HFFc6 (cell line): ENCODE measurements at places on chromosomes 6 and 20.

DNA sequence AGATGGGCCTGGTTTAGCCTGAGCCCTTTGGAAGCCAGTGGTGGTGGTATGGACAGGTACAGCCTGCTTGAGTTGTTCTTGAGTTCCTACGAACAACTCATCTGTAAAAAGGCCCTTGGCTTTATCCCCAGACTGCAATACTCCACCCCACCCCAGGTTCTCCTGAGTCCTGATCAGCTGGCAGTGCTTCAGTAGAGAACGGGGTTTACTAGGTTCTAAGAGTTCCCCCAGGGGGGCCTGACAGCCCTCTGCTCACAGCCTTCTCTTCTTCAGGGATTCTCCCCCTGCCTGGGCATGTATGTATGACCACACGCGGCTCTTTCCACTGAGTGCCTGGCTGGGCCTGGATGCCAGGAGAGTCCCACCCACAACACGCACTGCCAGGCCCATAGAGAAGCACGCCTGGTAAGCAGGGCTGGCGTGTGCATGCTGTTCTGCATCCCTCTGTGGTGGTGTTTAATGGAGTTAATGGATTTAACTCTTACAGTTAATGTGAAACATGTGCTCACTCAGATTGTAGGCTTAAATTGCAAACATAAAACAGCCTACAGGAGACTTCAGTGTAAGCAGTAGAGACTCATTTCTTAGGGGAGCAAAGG is 44.3 kb upstream of the SLC4A11 start:
- DNase-seq, result no peak

DNA sequence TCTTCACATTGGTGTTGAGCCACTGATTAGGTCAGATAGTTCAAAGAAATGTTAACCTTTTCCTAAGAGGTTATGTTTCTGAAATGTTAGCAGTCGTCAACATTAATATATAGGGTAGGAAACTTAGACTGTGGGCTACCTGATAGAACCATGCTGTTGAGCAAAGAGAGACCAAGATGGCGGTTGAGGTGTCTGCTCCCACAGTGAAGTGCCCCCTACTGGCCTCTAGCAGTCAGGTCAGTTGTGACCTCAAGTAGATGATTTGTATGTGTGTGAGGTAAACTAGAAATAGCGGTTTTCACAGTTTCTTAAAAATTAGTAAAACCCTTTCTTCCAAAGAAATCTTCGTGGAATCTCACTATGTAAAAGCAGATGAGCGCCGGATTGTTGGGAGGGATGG is 40.3 kb downstream of the MTHFD1L start:
- DNase-seq, result no peak

- no peak for DNase-seq
Observed at GRCh38 chr6:106249658-106250057, 75.9 kb downstream of the ATG5 start.

GRCh38 chr6:25192590-25193459 is 86.3 kb upstream of the CARMIL1 start:
- peak; percentile 61 for DNase-seq

DNA sequence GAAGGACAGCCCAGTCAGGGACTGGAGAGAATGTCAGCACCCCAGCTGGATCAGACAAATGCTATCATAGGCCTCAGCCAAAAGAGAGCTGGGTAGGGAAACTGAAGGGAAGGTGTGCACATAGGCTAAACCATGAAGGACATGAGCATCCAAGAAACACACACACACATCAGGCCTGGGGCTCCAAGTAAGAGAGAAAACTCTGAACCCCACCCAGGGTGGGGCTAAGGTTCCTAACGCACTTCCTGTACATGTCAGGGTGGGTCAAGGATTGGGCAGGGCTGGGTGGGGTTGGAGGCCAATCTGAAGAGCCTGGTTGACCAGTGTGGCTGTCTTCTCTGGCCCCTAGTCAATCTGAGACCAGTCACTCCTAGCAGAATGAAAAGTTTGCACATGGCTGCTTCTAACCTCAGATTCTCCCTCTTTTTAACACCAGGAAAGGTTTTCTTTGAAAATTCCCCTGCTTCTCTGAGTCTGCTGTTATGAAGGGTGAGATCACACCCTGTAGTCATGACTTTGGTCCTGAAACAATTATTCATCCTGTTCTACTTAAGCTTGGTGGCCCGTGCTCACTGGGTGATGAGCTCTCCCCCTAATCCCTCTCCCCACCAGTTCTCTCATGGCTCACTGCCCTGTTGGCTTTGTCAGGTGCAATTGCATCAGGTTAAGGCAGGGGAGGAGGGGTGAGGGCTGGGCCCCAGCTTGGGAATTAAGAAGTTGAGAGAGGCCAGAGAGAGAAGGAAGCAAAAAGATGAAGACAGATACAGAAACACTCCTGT is 88.4 kb downstream of the MAFB start:
- no peak for DNase-seq

- peak; percentile 57 for DNase-seq
Observed at GRCh38 chr6:142207265-142207877, 60.3 kb downstream of the VTA1 start.

DNA sequence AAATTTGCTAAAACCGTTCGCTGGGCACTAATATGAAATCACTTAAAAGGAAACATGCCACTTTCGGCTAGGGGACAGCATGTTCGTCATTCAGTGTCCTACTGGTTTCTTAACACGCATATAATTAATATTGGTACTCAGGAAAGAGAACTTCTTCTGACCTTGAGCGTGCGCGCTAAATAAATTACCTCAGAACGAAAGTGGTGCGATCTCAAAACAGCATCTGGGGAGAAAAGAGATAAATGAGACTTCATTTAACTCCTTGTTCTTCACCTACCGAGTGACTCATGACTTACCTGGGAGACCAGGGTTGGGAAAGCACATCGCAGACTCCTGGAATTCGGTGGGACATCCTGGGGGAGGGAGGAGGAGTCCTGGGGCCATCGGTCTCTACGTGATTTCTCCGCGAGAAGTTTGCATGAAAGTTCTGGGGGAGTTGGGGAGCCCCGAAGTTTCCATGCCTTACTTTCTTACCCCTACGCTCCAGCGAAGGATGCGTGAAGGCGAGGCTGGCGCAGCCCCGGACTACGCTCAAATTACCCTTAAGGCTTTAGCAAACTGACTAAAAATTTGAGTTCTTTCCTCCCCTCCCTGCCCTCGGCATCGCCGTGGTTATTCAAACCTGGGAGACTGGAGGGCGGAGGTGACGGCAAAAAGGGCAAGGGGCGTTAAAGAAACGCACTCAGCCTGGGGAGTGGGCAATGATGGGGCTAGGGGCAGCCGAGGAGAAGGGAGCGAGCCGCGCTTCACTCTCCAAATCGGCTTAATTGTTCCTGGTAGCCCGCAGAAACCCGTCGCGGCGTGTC is 1.1 kb upstream of the BEND6 start:
- no peak for DNase-seq

- DNase-seq, result no peak
Observed at GRCh38 chr20:16707674-16708073, 22.2 kb upstream of the SNRPB2 start.

GRCh38 chr20:38156888-38157634 is 8.0 kb downstream of the TGM2 start:
- no peak for DNase-seq

DNA sequence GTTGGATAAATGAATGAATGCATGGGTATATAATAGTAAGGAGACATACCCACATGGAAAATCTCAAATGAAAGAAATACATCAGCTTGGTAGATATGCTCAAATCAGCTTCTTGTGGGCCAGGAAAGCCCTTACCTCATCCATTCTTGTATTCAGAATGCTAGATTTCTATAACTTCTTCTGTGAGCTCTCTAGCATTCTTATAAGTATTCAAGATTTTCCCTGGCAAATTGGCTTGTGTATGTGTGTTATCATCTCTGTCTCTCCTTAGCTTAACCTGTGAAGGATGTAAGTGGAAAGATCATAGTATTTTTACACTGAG is 100.8 kb downstream of the OR2B2 start:
- DNase-seq, result no peak

DNA sequence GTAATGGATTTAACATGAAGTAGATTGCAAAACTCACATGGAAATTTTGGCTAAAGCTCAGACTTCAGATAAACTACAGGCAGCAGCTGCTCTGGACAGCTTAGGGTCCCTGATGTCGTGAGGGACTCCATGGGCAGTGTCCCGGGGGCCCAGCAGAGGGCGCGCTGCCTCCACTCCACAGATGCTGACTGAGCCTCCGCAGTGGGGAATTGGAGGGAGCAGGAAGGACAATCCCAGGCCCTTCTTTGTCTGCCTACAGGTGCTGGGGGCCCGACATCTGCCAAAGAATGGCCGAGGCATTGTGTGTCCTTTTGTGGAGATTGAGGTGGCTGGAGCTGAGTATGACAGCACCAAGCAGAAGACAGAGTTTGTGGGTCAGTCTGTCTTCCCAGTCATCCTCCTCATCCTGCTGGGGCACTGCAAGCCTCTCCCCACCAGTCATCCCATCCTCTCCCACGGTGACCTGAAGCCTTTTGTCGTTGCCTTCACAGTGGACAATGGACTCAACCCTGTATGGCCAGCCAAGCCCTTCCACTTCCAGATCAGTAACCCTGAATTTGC is 35.9 kb downstream of the PLCG1 start:
- peak; percentile 54 for DNase-seq

DNA sequence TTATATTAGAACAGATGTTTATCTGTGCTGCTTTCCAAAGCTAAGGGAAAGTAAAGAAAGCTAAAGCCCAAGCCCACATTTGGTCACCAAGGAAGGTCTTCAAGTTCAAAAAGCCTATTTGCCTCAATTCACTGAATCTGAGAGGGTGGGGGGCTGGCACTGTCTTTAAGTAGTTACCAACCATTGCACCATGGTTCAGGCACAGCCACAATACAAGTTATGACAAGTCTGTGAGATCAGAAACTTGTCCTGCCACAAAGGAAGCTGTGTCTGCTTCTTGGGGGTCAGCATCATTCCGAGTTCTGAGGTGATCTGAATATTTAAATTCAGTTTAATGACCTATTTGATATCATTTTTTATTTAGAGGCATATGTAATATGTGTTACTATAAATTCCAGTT is 78.3 kb upstream of the OPRM1 start:
- no peak for DNase-seq

GRCh38 chr6:151609146-151609902 is 115.5 kb downstream of the CCDC170 start:
- no peak for DNase-seq

GRCh38 chr6:110656492-110656891 is 158.8 kb downstream of the CDK19 start:
- DNase-seq, result no peak

DNA sequence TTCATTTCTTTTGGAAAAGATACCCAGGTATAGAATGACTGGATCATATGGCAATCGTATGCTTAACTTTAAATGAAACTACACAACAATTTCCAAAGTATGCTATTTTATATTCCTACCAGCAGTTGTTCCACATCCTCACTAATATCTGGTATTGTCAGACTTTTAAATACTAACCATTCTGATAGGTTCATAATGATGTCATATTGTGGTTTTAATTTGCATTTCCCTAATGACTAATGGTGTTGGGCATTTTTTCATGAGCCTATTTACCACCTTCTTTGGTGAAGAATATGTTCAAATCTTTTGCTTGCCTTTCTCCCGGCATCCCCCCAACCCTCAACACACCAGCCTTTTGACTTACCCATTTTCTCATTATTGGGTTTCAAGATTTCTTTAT is 96.2 kb upstream of the HMGN3 start:
- DNase-seq, result no peak

GRCh38 chr6:71855406-71855805 is 30.9 kb upstream of the RIMS1 start:
- DNase-seq, result peak; percentile 26

DNA sequence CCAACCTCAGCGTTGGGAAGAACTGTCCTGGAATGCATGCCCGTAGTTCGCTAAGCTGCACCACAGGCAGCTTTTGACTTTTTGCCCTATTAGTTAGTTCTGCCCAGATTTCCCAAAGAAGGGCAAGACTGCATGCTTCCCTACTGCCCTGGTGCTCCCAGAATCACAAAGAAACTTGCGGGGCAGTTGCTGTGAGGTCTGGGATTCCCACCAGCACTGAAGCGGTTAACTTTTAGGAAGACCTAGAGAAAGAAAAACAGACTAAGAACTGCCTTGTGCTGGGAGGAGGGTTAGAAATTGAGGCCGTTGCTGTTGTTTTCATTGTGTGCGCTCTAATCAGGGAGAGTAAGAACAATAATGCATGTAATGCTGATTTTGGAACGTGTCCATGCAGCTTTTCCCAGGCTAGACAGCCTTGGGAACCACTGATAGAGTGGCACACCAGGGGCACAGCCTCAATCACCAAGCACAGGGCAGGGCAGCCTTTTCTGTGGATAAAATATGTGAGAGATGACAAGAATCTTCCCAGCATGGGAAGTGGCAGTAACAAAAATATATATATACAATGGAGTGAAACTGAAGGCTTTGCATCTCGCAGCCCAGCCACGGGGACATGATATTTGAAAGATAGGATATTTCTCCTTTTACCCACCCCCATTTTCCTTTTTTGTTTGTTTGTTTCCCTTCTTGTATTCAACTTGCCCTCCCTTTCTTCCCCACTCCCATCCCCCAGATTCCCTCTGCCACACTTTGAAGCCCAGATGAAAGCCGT is 137.7 kb upstream of the HEY2 start:
- DNase-seq, result no peak

- DNase-seq, result no peak
Observed at GRCh38 chr20:24741493-24742072, 207.5 kb upstream of the CST7 start.

DNA sequence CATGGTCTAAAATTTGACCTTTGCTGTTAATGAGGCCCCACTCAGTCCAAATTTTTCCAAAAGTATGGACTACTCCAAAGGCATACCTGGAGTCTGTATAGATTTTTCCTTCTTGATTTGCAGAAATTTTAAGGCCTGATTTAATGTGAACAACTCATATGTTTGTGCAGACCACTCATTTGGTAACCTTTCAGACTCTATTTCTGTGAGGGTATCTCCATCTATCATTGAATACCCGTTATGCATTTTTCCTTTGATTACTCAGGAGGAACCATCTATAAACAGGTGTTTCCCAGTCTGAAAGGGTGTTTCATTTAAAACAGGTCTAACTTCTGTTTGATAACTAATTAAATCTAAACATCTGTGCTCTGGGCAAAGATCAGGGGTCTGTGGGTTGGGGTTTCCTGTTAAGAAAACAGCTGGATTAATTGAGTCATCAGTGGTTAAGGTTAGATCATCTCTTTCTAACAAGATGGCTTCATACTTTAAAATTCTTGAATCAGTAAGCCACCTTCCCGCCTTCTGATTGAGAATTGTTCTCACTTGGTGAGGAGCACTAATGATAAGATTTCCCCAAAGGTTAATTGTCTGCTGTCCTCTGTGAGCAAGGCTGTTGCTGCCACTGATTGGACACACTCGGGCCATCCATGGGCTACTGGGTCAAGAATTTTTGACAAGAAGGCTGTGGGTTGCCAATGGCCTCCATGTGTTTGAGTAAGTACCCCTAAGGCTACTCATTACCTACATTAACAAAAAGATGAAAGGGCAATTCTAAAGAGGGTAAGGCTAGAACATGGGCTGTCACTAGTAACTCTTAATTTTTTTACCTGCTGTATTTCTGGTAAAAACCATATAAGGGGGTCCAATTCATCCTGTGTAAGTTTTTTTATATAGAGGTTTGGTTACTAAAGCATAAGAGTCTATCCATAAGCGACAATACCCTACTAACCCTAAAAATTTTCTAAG is 24.1 kb downstream of the HLA-B start:
- DNase-seq, result no peak

- DNase-seq, result peak; percentile 72
Observed at GRCh38 chr6:137715589-137716045, 151.4 kb upstream of the TNFAIP3 start.

- DNase-seq, result no peak
Observed at GRCh38 chr6:124226396-124226795, 422.7 kb downstream of the NKAIN2 start.

- DNase-seq, result no peak
Observed at GRCh38 chr6:137259349-137259748, 40.2 kb upstream of the IFNGR1 start.

- no peak for DNase-seq
Observed at GRCh38 chr6:24329022-24329421, 28.8 kb downstream of the DCDC2 start.
